Activated T-helper 1 cell treated with anti-CD3 and anti-CD28 coated beads, Interleukin-2, amount 50 U/mL, for 16 hours (primary cell): ENCODE measurements at places on chromosomes 16 and 17.
A peak's percentile ranks its signal among the peaks of the same experiment; 100 is the strongest.

DNA sequence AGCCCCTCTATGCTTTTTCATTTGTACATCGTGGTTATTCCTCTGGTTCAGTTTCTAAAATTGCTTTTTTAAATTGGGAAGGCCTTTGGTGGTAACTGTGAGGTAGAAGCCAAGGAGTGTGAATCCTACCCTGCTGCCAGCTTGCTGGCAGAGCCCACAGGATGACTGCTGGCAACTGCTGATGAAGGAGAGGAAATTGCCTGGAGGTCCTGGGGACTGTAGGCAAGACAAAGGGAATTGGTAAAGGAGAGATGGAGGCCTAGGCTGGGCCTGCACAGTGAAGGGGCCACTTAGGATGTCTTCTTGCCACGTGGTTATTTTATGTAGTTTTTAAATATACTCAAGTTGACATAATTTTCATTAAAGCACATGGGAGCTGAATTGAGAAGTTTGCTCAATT is 15.8 kb downstream of the C17orf58 start:
- no peak for DNase-seq

DNA sequence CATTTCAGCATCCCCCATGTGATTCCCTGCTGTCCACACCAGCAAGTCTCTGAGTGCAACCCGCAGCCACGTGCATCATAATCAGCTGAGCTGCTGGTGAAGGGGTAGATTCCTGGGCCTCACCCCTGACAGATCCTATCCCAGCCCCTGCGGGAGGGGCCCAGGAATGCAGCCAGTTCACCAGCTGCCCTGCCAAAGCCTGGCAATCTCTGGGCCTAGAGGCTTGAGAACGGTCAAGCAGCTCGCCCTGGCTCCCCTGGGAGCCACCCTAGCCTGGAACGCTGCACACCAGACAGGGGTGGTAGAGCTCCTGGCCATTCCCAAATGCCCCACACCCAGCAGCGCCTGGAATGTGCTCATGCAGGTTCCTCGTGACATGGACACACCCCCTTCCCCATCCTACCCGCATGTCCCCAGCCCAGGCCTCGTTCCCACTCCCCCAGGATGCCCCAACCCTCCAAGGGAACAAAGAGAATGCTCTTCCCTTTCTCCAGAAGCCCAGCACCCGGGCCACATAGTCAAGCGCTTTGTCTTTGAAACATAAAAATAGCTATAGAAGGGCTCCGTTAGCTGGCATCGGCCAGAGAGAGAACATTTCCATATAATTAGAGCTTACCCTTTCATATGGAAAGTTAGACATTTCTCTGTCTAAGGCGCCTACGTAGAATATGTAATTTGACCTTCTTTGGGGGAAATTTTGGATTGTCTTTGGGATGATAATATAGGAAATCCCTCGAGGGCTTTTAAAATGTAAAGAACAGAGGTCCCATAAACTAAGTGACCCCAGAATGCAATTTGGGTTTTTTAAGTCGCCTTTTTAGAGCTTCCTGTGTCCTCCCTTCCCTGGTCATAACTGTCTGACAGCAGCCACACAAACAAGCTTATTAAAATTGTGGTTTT is 3.4 kb downstream of the CEP295NL start:
- no peak for DNase-seq

DNA sequence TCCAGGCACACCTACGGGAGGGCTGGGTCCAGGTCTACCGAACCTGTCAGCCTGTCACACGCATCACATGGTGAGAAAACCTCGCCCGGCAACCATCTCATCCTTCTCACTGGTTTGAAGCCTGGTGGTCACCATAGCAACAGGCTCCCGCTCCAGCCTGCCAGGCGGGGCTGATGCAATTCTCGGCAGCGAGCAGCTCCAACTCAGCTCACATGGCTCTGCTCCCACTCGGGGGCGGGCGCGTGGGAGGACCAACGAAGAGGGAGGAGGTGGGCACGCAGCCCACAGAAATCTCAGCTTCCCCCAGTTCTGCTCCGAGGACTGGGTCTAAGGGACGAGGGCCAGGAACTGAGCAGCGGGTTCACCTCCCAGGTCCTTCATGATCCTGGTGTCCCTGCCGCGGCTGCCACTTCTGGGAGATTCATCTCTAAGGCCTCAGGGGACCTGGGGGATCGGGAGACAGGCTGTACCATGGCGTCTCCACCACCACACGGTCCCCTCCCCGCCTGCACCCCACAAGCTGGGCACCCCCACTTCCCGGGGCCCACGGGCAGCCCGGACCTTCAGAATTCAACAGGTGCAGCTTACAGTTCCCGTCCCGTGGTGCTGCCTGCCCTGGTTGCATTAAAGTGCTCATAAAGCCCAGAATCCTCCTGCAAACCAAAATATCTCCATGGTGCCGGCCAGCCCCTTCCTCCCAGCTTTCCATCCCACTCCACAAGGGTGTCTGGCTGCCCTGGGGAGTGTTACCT is 25.8 kb downstream of the ABR start:
- no peak for DNase-seq

GRCh38 chr17:7797976-7798375 is 36.0 kb upstream of the KDM6B start:
- no peak for DNase-seq

DNA sequence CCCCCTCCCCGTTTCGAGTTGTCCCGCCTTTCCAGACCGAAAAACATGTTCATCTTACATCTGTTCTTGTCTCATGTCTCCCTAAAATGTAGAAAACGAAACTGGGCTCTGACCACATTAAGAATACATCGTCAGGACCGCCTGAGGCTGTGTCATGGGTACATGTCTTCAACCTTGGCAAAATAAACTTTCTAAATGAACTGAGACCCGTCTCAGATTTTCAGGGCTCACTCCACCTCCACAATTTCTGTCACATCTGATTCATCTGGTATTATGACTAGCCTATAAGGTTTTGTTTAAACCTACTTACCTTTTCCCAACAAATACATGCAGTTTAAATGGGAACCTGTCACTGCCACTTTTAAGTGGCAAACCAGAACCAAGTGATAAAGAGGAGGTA is 621 bp downstream of the SDR42E1 start:
- DNase-seq, result no peak

GRCh38 chr16:88578446-88579313 is 8.5 kb downstream of the ZC3H18 start:
- DNase-seq, result no peak

DNA sequence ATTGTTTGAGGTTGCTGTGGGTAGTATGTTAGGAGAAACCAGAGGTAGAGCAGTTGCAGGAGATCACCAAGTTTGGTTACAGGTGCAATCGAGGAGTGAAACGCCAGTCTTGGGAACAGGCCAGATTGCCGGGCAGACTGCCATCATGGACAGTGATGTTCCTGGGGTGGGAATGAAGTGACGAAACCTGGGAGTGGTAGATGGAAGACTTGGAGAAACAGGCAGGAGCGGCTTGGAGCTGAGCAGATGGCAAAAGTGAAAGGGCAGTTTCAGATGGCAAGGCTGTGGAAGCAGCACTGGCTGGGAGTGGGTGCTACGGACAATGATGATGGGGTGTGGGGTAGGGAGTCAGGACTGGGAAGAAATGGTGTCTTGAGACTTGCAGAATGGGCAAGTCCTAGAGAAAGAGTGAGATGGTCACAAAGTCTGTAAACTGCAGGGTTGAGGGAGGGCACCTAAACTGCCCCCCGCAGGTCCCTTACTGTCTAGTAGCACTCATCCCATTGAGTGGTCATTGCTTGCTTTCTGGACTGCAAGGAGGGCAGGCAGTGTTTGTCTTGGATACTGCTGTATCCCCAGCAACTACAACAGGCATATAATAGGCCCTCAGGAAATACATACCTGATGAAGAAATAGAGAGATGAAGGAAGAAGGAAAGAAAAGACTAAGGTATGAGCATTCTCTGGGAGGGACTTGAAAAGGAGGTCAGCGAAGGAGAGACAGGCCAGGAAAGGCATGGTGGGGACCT is 29.5 kb upstream of the ULK2 start:
- no peak for DNase-seq

DNA sequence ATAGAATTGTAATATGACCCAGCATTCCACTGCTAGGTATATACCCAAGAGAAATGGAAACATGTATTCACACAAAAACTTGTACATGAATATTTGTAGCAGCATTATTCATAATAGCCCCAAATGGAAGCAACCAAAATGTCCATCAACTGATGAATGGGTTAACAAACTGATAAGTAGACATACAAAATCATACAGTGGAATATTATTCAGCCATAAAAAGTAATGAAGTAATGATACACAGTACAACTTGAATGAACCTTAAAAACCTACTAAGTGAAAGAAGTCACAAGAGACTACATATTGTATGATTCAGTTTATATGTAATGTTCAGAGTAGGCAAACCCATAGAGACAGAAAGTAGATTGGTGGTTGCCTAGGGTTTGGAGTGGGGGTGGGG is 40.5 kb upstream of the GOSR1 start:
- DNase-seq, result no peak

DNA sequence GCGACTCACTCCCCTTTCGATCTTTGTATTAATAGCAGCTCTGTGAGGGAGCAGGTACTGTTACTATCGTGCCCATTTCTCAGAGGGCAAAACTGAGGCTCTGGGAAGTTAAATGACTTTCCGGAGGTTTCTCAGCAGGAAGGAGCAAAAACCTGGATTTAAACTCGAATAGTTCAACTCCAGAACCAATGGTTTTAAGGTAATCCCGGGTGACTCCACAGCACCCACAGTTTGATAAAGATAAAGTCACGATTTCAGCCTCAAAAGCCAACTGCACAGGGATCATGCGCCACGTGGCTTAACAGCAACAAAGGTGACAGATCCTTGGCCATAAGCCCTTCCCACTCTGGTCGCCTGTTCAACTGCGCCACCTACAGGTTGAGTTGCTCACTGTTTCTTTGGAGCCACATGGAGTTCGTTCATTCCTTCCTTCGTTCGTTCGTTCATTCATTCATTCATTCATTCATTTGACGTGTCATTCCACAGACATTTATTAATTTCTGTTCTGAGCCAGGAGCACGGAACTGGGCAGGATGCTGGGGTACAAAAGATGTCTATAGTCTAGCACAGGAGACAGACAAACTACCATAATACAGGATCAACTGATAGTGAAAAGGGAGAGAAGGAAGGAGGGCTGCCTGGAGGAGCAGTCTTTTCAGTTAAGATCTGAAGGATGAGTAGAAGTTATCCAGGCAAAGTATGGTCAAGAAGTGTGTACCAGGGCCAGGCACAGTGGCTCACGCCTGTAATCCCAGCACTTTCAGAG is 134.8 kb downstream of the HS3ST2 start:
- DNase-seq, result no peak

DNA sequence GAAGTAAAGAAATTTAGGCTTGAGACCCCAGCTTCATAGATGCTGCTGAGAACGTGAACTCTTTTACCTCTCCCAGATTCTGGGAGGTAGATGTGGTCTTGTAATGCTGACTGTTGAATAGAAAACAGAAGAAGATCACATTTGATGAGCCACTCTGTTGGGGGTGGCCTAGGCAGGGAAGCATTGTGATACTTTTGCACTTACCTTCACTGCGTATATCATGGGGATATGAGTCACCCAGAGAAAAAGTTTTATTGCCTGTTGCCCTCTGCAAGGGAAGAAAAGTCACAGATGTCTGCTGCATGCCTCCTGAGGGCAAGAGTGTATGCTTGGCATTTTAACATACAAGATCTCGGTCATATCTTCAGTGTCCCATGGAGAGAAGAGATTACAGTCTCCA is 365.4 kb downstream of the SNX29 start:
- DNase-seq, result no peak

DNA sequence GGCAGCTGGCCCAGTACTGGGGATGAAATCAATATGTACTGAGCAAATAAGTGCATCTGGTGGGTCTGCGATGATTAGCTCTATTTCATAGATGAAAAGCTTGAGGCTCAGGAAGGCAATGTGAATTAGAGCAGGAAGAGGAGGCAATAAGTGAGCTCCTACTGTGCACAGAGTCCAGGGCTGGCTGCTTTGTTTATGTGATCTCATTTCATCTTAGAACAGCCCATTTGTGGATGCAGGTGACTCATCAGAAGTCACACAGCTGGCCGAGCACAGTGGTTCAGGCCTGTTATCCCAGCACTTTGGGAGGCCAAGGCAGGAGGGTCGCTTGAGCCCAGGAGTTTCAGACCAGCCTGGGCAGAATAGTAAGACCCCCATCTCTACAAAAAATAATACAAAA is 7.1 kb downstream of the TMEM114 start:
- no peak for DNase-seq

GRCh38 chr17:81488276-81488860 is 24.2 kb downstream of the ACTG1 start:
- no peak for DNase-seq

DNA sequence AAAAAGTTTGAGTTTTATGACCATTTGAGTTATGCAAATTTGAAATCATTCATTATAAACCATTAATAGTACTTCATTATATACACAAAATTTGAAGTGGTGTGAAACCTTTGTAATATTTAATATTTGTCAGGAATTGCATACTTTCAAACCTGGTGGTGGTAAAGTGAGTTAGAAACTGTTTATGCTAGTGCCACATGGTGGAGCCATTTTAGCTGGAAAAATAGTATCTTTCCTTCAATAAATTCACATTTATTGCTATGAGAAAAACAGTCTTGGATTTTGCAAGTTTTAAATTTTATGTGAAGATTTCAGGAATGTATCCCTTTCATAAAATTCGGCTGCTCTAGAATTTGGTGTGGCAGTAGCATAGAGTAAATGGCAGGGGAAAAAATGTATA is 7.3 kb upstream of the BLMH start:
- no peak for DNase-seq

GRCh38 chr17:4582691-4583090 is 1.6 kb upstream of the SMTNL2 start:
- DNase-seq, result no peak

- DNase-seq, result no peak
Measured at GRCh38 chr17:10776381-10776780, 27.5 kb downstream of the TMEM238L start.

- no peak for DNase-seq
Measured at GRCh38 chr16:85989863-85990643, 91.1 kb downstream of the IRF8 start.

GRCh38 chr16:28623172-28623711 is 13.4 kb upstream of the SULT1A1 start:
- DNase-seq, result peak; percentile 45

- no peak for DNase-seq
Measured at GRCh38 chr16:82605076-82605475, 21.7 kb upstream of the CDH13 start.

DNA sequence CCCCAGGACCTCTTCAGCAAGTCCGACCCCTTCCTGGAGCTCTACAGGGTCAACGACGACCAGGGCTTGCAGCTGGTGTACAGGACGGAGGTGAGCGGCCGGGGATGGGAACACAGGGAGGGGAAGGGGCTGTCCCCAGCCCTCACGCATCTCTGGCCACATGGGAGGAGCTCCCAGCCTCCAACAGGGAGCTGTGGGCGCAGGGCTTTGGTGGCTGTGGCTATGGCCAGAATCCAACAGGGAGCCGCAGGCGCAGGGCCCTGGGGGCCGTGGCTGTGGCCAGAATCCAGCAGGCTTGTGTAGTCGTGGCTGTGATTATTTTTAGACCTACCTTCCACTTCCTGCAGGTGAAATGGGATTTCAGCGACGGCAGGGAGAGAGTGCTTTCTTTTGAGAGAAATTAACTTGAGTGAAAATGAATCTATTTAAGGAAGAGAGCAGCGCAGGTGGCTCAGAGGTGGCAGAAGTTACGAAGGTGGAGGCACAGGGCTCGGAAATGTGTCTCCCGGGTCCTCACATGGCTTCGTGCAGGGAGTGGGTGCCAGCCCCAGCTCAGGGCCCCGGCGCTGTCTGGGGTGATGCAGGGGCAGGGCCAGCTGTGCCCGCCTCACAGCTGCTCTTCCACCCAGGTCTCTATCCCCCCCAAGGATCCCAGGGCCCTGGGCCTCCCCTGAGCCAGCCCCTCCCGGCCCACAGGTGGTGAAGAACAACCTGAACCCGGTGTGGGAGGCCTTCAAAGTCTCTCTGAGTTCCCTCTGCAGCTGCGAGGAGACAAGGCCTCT is 9.4 kb downstream of the CPNE7 start:
- no peak for DNase-seq

- no peak for DNase-seq
Measured at GRCh38 chr17:46944931-46945330, 22.0 kb downstream of the GOSR2 start.
